ENCODE measurements at places on chromosomes 7 and 10.

DNA sequence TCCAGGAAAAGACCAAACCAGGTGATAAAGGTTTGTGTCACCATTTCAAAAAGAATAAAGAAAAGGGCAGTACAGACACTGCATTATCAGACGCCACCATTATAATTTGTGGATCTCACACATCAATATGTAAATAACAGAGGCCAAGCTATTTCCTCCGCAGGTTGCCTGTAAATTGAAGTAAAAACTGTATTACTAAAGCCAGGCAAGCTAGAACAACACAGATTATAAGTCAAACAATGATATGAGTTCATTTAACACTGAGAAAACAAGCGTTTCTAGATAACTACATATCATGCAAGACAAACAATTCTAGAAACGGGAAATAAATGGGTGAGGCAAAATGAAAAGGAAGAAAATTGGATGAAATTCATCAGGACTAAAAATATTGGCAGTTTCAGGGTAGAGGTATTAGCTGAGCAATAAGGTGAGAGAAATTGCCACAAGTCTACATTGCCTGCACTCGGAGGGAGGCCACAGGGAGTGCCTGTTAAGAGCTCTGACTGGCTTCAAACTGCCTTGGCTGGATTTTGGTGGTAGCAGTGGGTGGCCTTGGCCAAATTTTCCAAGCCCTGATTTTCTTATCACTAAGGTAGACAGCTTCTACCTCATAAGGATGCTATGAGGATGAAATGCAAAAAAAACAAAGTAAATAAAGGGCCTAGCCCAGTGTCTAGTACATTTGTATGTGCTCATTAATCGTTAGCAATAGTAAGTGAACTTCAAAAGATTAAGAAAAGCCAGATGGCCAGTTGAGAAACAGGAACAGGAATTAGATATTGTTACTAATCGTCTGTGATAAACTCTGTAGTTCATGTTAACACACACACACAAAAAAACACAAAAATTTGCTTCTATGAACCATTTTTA, 240.0 kb upstream of the NFE2L3 start:
- DNase-seq: no peak

GRCh38 chr10:110022716-110023504, 15.1 kb downstream of the ADD3 start:
- DNase-seq: no peak

- peak; percentile 30 for DNase-seq
Observed at GRCh38 chr7:101817471-101818286, at the start of gene CUX1. CUX1 (plus strand) TSS chr7:101817626; CDS start chr7:101817640, 14 bp downstream.

GRCh38 chr10:31887850-31888249, 40.8 kb downstream of the ARHGAP12 start:
- DNase-seq: no peak

DNA sequence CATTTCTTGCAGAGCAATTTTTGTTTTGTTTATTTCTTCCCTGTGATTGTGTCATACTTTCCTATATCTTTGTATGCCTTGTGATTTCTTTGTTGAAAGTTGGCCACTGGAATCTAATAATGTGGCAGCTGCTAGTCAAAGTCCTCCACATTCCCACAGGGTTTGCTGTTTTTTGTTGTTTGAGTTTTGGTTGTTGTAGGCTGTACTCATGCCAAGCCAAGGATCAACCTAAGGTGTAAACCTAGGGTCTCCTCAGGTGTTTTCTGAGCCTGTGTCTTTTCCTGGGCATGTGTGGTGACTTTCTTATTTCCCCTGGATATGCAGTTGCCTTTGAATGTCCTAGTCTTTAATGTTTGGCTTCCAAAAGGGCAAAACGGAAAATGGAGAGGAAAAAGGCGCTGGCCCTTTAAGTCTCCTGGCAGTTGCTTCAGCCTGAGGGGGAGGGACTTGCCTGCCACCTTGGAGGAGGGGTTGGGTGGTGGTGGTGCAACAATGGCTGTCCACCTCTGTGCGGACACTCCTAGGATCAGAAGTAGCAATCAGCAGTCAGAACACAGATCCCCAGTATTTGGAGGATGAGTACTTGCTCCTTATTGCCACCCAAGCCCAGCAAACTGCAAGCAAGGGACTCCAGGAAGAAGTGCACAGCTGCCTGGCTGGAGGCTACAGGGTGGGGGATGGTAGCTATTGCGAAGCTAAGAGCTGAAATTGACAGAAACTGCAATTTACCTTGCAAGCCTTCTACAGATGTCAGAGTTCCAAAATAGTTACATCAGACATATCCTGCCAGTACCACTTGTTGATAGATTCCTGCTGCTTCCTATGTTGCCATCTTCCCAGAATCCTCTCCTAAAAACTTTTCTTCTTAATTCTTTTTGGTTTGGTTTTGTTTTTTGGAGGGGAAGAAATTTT, 5.6 kb upstream of the ZNF518A start:
- peak; percentile 13 for DNase-seq
